Stimulated activated CD4-positive, alpha-beta T cell treated with anti-CD3 and anti-CD28 coated beads, Interleukin-15, amount 100 ng/mL, for 48 hours (primary cell): ENCODE measurements at places on chromosomes 7 and 10.

GRCh38 chr7:157984423-157985163 lies 603.0 kb downstream of the PTPRN2 start:
- no peak for DNase-seq

DNA sequence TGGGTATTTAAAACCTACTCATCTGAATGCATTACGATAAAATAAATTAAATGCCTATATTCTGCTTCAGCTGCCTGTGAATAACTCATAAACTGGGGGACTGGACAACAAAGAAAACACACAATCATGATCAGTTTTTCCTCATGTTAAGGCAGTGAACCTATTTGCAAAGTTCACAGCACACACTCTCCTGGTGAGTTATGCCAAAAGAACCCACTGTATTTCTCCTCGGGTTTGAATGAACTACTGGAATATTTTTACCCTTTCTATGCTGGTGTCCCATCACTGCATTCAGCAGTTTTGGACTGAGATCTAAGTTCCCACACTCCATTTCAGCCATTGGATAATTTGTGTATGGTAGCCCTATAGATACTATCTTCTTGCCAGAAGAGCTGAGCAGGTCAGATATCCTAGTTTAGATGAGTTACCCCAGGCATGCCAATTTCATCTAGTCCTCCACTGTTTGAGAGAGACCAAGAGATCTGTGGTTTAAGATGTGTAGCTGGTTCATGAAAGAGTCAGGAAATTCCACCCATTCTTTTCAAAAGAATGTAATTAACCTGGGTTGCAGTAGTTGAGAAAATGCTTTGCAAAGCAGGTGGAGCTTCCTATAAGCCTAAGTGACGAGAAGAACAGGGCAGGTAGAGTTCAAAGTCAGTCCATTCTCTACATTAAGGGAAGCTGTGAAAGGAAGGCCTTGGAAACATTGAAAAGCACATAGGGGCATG lies 101.7 kb downstream of the PLXDC2 start:
- DNase-seq = no peak

- no peak for DNase-seq
Observed at GRCh38 chr7:41880107-41880506, 177.2 kb upstream of the INHBA start.

- no peak for DNase-seq
Observed at GRCh38 chr10:9198611-9199010, 1144.1 kb downstream of the GATA3 start.

DNA sequence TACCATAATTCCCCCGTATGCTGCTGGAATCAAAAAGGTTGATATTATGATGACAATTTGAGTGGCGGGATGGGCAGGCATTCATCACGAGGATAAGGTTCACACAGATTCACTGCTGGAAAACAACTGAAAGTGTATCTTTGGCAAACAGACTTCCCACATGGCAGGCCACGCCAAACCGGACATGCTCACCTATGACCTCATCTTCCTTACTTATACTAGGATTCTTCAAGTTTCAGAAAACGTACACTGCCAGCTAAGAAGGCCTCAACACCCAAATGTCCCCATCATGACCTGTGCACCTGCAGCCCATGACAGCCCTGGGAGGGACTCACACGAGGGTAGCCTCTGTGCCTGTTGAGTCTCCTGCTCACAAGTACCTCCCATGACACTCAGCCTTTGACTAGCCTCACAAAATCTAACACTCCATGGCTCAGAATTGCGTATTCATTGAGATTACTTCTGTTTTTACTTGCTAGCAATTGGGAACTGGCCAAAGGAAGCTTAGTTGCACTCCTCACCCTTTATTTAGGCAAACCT lies 259.0 kb upstream of the GHITM start:
- no peak for DNase-seq

DNA sequence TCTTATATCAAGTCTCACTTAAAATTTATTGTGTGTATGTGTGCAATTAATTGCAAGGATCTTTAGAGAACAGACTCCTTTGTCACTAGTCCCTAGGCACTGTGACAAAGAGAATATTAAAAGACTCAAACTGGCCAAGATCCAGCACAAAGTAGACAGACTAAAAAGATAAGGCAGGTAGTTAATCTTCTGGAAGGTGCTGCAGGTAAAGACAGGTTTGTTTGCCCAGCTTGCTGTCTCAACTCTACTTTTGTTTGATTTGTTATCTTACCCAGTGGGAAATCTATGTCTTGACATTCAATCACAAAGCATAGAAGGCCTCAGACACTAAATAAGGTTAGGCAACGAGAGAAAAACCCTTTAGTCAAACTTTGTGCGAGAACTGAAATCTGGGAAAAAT lies 807.9 kb upstream of the LRRN3 start:
- no peak for DNase-seq

GRCh38 chr10:128608791-128609190 lies 482.6 kb upstream of the MKI67 start:
- no peak for DNase-seq

DNA sequence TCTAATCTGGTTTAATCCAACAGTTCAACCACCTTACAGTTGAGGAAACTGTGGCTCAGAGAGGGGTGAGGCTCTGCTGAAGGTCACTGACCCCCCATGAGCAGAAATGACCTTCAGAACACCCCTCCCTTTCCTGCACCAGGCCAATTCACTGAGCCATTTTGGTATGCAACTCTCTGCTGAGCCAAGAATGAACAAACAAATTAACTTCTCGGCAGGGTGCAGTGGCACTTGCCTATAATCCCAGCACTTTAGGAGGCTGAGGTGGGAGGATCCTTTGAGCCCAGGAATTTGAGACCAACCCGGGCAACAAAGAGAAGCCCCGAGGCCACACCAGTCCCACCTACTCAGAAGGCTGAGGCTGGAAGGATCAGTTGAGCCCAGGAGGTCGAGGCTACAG lies 29.8 kb downstream of the PDGFA start:
- no peak for DNase-seq

- DNase-seq = no peak
Observed at GRCh38 chr7:130491841-130492522, at the start of gene MEST. MEST (plus strand) TSS chr7:130492085; CDS start chr7:130492314, 229 bp downstream.

- DNase-seq = no peak
Observed at GRCh38 chr7:104299323-104299722, 29.1 kb upstream of the LHFPL3 start.

GRCh38 chr7:68840991-68841390 lies 757.3 kb upstream of the AUTS2 start:
- DNase-seq = no peak

DNA sequence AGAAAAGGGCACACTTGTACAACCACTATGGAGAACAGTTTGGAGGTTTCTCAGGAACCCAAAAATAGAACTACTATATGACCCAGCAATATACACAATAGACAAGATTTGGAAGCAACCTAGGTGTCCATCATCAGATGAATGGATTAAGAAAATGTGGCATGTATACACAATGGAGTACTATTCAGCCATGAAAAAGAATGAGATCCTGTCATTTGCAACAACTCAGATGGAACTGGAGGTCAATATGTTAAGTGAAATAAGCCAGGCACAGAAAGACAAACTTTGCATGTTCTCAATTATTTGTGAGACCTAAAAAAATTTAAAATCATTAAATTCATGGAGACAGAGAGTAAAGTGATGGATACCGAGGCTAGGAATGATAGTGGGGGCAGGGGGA lies 118.8 kb downstream of the ZNF467 start:
- DNase-seq = no peak

DNA sequence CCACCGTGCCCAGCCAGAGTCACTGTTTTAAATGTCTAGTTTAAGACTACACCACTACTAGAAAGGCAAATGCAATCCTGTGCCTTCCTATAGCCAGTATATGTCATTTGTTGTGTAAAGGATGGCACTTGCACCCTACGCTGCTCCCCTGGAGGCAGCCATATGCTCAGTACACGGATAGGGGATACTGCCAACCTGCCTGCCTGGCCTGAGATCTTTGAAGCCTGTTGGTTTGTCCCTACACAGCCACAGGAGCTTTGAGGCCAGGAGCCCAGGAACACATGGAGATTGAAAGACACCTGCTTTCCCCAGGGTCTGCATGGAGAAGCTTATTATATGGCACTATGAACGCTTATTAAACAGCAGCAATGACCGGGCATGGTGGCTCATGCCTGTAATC lies 2.3 kb upstream of the SCRN1 start:
- no peak for DNase-seq

DNA sequence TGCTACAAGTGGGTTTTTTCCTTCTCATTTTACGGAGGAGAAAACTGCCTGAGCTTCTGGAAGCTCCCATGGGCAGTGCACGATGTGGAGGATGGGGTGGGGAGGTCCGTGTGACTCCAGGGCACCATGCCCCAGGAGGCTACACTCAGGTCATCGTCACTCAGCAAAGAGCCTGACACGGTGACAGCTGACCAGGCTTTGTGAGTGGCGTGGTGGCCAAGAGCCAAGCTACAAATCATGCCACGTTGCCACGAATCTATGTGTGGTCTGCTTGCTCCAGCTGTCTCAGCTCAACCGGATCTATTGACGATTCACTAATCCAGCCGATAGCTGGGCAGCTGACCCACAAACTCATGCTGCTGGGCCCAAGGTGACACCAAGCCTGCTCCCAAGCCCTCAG lies 27.6 kb upstream of the C10orf71 start:
- no peak for DNase-seq

DNA sequence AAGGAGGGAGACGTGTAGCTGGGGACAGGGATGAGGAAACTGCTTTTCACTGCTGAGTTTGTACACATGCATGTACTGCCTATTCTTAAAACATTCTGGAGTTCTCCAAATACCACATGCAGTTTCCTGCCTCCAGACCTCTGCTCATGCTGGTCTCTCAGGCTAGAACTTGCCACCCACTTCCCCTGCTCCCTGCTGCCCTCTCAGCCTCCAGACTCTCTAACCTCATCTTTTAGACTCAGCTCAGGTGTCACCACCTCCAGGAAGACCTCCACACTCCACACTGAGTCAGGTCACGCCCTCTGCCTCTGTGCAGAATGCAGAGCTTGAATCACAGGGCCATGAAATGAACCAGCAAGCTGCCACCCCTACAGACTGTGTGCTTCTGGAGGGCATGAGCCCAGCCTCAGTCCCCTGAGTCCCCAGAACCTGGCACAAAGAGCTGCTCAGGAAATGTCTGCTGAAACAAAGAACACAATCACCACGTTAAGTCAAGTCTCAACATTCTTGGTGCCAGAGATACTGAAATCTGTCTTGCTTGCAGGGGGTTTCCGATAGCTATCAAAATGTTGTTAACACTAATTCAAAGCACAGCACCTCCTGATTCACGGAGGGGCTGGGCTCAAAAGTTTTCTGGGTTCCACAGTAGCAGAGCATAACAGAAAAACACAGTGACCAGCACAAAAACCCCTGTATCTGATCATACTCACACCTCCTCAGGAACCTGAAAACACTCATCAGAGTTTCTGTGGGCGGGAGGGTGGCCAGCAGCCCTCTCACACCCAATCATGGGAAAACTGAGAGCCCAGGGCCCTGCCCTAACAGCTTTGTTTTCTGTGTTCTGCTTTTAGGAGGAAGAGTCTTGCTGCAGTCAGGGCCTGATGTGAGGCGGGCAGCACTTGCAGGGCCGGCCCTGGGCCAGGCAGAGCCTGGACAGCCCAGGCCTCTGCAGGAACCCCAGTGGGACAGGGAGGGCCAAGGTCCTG lies 21.1 kb downstream of the FAM53B start:
- DNase-seq = peak; percentile 59

DNA sequence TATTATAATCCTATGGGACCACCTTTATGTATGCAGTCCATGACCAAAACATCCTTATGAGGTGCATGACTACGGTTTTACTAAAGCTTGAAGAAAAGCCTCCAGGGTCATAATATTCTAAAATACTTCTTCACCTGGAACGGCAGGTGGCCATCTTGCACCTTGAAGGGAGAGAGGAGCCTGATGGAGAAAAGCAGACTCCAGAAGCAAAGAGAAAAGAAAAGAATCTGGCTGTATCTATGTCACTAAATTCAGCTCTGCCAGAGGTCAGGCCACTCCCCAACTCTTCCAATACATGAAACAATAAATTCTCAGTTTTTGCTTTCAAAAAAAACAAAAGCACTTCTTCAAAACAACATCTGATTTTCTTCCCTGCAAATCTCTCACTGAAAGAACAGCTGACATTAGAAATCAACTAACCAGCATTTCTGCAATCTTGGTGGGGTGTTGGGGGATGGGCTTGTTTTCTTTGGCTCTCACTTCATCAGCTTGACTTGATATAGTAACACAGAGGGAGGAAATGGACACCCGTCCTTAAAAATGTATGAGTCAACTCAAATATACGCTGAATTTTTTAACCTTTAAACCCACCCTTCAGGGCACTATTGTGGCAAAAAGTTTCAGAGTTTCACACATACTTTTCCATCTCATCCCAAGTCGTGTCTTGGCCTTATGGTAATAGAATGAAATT lies 21.7 kb downstream of the HIBADH start:
- no peak for DNase-seq

DNA sequence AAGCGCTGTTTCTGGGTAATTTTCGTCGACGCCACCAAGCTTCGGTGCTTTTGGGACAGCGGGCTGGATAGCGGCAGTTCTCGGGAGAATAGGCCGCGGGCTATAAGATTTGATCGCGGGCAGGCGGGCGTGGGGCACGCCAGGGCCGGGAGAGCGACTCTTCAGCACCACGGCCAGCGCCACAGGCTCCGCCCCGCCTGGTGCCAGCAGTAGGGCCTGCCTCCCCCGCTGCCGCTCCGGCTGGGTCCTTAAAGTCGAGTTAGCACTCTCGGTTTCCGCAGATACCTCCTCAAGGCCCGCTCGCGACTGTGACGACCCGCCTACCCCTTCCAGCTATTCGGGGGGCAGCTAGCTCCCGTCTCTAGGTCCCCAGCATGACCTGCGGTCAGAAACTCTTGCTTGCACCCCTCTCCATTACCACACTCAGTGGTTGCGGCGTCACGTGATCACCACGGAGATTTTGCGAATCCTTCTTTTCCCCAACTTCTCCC lies 9.4 kb downstream of the NXPH1 start:
- DNase-seq = peak; percentile 47

DNA sequence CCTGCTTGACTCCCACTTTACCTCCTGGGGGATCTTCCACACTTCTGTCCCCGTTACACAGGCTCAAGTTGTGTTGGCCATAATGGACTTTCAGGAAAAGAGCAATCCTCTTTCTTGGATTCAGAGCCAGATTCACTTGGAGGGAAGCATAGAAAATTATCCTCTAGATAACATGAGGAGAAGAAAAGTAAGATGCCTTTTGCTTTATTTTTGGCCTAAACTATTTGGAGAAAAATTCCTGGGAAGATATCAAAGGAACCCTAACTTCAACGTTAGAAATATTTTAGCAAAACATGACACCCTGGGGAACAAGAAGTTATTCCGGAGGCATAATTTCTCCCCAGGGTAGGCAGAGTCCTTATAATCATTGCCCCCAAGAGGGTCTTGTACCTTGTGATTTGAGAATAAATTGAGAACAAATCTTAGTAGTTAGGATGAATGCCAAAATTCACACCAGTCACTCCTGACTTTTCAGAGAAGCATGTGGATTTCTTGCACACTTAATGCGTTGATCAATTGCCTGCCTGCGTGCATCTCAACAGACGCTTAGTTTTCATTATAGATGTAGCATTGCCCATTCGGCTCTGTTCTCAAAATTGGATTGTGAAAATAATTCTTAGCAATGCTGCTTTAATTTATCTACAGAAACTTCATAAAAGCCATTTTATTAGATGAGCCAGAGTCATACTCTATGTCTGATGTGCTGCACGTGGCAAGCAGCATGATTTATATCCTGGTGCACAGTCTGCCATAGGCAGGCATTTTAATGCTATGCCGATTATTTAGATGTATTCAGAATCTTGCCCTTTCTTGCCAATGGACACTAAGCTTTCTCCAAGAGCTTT lies 224.4 kb downstream of the C7orf25 start:
- DNase-seq = no peak

GRCh38 chr7:142808461-142808801 lies 37.7 kb downstream of the PRSS2 start:
- DNase-seq = no peak

GRCh38 chr7:117271566-117271965 lies 51.3 kb downstream of the WNT2 start:
- DNase-seq = no peak
